ENCODE measurements at places on chromosomes 3 and 15. TPM values are rescaled to one million over a fixed set of nuclear protein-coding genes. Genes with fewer than 3 reads are reported as not detected.

DNA sequence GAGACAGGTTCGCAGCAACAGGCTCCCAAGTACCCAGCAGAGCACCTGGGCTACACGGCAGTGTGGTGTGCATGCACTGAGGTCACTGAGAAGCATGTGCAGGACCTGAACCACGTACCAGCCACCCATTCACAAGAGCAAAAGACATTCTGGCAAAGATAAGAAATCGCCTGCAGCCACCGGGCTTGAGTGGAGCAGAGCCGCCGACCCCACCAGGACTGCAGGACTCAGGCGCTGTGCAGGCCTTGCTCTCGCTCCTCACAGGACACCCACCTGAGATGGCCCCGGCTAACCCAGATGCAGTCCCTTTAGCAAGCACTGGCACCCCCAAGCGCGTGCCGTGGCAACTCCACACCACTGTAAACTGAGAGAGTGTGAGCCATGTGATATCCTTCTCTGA is 32.3 kb upstream of the OCA2 start:
- H3K27ac ChIP-seq, result no peak overlapping the region
- H3K4me1 ChIP-seq, result no peaks in the 10 kb centered on the region
- DNase-seq, result no peak
- no peaks in the 10 kb centered on the region for H3K27me3 ChIP-seq

The CNTN6 gene
- 0.15 TPM for total RNA-seq

DNA sequence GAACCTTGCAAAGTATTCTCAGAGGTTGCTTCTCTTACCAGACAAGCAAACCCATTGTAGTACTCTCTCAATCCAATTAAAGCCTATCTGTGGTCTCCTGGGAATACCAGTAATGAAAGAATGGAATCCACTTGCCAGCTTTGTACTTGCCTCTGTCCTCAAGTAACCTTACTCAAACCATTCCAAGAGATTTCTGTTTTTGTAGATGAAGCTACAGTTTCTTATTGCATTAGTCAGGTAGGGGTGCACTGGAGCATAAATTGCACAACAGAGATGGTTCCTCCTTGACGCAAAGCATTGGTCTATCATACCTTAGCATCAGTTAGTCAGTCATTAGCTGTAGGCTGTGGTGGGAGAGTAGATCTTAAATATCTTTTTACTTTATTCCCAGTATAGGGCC is 52.9 kb downstream of the BTLA start:
- H3K4me1 ChIP-seq, result no peaks in the 10 kb centered on the region
- no peak for DNase-seq
- no peak overlapping the region for H3K4me3 ChIP-seq
- no peak overlapping the region for H3K27ac ChIP-seq
- no peaks in the 10 kb centered on the region for H3K27me3 ChIP-seq

- H3K27ac ChIP-seq, result peak overlapping the region; percentile 56
- no peaks in the 10 kb centered on the region for H3K36me3 ChIP-seq
- H3K4me1 ChIP-seq, result peaks cover 4% of the 10 kb centered on the region
- H3K27me3 ChIP-seq, result no peaks in the 10 kb centered on the region
- DNase-seq, result no peak
These were observed 11.3 kb upstream of the DLG1 start for GRCh38 chr3:197309528-197310361.

- H3K27ac ChIP-seq, result no peak overlapping the region
- no peak for DNase-seq
- H3K4me3 ChIP-seq, result no peak overlapping the region
- H3K4me1 ChIP-seq, result no peaks in the 10 kb centered on the region
- H3K36me3 ChIP-seq, result no peaks in the 10 kb centered on the region
These were observed 155.5 kb downstream of the GOLIM4 start for GRCh38 chr3:167940241-167940640.

DNA sequence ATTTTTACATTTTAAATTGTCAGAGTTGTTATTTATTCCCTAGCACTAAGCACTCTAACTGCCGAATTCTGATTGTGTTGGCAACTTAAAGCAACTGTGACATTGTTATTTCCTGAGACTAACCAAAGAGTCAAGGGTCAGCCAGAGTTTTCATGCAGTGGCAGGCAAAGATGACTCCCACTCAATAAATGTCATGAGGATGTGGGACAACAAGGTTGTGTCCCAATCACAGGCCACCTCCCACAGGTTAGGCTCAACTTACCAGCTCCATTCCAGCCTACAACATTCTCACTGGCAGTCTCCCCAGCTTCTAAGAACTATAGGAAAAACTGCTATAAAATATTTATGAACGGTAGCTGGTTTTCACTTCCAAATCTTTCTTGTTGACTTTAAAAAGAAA is 80.1 kb downstream of the RSL24D1 start:
- no peaks in the 10 kb centered on the region for H3K36me3 ChIP-seq
- H3K4me1 ChIP-seq, result no peaks in the 10 kb centered on the region
- H3K27me3 ChIP-seq, result no peaks in the 10 kb centered on the region
- no peak overlapping the region for H3K27ac ChIP-seq
- DNase-seq, result no peak

- DNase-seq, result no peak
- H3K4me3 ChIP-seq, result no peak overlapping the region
- H3K27me3 ChIP-seq, result no peaks in the 10 kb centered on the region
- H3K36me3 ChIP-seq, result no peaks in the 10 kb centered on the region
These were observed 476.0 kb downstream of the OCA2 start for GRCh38 chr15:27623149-27623548.

The SIDT1 gene
- 95.0 TPM for total RNA-seq

DNA sequence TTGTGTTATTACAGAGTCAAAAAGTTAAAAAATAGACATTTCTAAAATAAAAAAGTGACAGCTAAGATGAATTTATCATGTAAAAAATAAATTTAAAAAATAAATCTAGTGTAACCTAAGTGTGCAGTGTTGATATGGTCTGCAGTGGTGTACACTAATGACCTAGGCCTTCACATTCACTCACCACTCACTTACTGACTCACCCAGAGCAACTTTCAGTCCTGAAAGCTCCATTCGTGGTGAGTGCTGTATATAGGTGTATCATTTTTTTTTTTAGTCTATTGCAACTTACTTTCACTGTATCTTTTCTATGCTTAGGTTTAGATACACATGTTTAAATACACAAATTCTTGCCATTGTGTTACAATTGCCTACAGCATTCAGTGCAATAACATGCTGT is 459.4 kb upstream of the ROBO1 start:
- H3K27ac ChIP-seq, result no peak overlapping the region
- H3K27me3 ChIP-seq, result no peaks in the 10 kb centered on the region
- H3K4me1 ChIP-seq, result no peaks in the 10 kb centered on the region
- H3K36me3 ChIP-seq, result no peaks in the 10 kb centered on the region
- no peak for DNase-seq

GRCh38 chr3:184443364-184443763 is 63.5 kb downstream of the CHRD start:
- H3K36me3 ChIP-seq, result no peaks in the 10 kb centered on the region
- DNase-seq, result no peak
- no peak overlapping the region for H3K4me3 ChIP-seq
- H3K27ac ChIP-seq, result no peak overlapping the region
- H3K27me3 ChIP-seq, result no peaks in the 10 kb centered on the region

The LMAN1L gene
- not detected for total RNA-seq

The LMCD1 gene
- total RNA-seq, result 53.0 TPM

- H3K4me3 ChIP-seq, result no peak overlapping the region
- no peaks in the 10 kb centered on the region for H3K27me3 ChIP-seq
- H3K36me3 ChIP-seq, result no peaks in the 10 kb centered on the region
- H3K27ac ChIP-seq, result no peak overlapping the region
These were observed 55.8 kb downstream of the ZNF621 start for GRCh38 chr3:40580494-40581091.

- H3K27ac ChIP-seq, result no peak overlapping the region
- no peak overlapping the region for H3K4me3 ChIP-seq
- no peak for DNase-seq
- no peaks in the 10 kb centered on the region for H3K27me3 ChIP-seq
These were observed 216.7 kb downstream of the PTPRG start for GRCh38 chr3:61778095-61778494.

DNA sequence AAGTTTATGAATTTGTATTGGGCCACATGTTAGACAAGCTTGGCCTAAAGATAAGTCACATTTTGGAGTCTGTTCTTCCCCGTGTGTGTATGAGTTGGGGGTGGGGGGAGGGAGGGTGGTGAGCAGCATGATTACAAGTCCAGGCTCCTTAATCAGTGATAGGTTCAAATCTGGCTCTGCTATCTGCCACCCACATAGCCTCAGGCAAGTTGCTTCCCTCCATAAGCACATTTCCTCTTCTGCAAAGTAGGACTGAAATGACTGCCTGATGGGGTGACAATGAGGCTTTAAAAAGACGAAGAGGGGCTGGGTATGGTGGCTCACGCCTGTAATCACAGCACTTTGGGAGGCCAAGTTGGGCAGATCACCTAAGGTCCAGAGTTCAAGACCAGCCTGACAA is 1.1 kb upstream of the SPATA12 start:
- no peak for DNase-seq
- H3K27ac ChIP-seq, result peak overlapping the region; percentile 69
- no peaks in the 10 kb centered on the region for H3K36me3 ChIP-seq
- no peak overlapping the region for H3K4me3 ChIP-seq
- H3K27me3 ChIP-seq, result no peaks in the 10 kb centered on the region

GRCh38 chr3:95277613-95278012 is 1214.8 kb downstream of the NSUN3 start:
- H3K27me3 ChIP-seq, result no peaks in the 10 kb centered on the region
- no peak for DNase-seq
- no peaks in the 10 kb centered on the region for H3K4me1 ChIP-seq
- no peaks in the 10 kb centered on the region for H3K36me3 ChIP-seq

Measured in breast epithelium (tissue), 4 donors.